ENCODE measurements at places on chromosomes 7 and 10.

- DNase-seq, result no peak
Measured at GRCh38 chr7:151424799-151425198, 15.0 kb upstream of the WDR86 start.

- no peak for DNase-seq
Measured at GRCh38 chr10:49213211-49213610, 25.0 kb upstream of the TMEM273 start.

DNA sequence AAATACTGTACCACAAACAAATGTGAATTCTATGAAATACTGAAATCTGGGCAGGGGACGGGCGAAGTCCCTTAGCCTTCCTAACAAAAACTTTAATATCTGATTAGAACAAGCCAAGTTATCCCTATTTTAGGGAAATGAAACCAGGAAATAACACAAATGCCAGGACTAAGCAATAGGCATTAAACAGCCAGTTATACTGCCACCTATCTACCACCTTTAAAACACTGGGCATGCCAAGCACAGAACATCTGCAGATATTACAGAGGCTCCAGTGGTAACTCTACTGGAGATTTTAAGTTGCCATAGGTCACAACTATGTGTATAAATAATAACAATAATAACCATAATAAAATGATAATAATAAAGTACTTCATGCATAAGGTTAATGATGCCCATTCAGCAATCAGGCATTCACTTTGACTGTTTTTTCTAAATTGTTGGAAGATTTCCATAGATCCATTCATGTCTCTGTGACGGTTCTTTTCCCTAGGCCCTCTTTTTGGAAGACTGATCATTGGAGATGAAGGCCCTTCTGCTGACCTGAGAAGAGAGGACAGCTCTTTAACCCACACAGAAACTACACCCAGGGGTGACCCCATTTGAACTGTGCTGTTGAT, 195.7 kb downstream of the CACNA2D1 start:
- DNase-seq, result no peak

DNA sequence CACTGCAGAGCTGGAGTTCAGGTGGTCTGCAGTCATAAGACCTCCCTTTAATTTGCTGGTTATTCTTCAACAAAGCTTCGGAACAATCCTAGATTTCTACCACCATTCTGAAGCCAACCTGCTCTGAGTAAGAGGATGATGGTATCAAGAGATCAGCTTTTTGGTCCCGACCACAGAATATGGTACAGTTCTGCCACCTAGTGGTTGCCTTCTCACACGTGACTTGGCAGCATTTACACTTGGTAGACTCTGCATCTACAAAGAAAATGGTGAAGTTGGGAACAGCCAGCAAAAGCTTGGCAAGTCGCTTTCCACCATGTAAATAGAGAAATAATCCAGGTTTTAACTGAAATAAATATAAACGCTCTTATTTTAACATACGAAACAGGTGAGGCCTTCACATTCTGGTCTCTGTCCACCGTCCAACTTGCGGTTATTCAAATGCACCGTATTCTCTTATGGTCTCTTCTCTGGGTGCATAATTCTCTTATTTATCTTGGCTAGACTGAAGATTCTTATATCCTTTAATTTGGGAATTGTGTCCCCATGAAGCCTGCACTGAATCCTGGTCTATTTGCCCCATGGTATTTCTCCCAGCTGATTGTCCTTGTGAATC, 173.9 kb upstream of the GRM3 start:
- DNase-seq, result peak; percentile 14
